ENCODE measurements at places on chromosomes 4 and X.

- peak; percentile 49 for DNase-seq
Measured at GRCh38 chrX:19670854-19671620, 155.7 kb upstream of the MAP3K15 start.

DNA sequence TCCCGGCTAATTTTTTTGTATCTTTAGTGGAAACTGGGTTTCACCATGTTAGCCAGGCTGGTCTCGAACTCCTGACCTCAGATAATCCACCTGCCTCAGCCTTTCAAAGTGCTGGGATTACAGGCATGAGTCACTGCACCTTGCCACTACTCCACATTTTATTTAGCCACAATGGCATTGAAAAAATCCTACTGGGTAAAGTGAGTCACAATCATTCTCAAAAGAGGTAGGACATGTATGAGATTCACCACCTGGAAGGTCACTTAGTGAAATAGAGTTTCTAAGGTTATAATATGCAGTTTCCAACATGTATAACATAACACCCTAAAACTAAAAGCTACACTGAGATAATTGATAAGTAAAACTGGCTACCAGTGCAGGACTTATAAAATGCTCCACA, 159.2 kb downstream of the BTC start:
- no peak for DNase-seq

DNA sequence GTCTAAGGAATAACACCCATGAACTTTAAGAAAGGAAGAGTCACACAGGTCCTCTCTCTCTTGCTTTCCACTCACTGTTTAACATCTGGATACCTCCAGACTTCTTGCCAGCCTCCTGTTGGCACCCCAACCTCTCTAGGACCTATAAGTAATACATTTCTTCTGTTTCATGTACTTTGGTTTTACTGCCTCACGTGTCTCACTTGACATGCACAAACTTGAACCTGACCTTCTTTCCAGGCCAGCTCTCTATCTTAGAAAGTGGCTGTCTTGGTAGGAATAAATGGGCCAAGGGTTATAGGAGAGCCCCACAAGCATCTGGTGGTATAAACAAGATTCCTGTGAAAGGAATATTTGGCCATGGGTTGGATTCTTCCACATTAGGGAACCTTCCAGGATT, 614.8 kb upstream of the AGA start:
- DNase-seq = no peak

DNA sequence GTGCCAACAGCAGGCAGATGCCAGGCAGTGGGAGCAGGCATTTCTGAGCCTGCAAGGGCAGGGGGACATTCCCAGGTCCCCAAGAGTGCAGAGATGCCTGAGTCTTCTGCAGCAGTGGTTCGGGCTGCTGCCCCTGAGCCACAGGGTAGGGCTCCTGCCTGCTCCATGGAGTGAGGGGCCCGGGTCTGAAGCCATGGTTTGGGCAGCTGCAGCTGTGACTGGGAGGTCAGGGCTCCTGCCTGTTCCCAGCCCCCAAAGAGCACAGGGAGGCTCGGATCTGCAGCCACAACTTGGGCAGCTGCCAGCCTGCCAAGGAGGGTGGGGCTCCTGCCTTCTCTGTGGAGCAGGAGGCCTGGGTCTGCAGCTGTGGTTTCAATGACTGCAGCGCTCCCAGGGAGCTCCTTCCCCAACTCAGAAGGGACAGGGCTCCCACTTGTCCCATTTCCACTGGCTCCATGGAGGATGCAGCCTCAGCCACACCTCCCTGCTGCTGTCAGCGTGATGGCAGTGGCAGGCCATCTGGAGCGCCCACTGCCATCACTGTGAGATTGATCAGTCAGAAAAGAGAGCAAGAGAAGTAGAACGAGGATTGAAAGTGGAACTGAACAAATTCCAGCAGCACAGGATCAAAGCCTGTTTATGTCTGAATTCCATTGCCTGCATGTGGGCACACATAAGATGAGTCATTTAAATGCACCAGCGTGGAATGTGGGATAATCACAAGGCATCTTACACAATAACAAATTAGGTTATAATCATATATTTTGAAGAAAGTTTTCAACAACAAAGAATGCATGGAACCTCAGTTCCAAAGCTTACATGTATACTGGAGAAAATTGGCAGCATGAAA, 93.1 kb upstream of the CXorf51A start:
- DNase-seq = no peak

GRCh38 chr4:11264841-11265240, 163.9 kb downstream of the HS3ST1 start:
- DNase-seq = no peak

GRCh38 chrX:98398542-98398941, 1514.8 kb downstream of the RPA4 start:
- DNase-seq = no peak

DNA sequence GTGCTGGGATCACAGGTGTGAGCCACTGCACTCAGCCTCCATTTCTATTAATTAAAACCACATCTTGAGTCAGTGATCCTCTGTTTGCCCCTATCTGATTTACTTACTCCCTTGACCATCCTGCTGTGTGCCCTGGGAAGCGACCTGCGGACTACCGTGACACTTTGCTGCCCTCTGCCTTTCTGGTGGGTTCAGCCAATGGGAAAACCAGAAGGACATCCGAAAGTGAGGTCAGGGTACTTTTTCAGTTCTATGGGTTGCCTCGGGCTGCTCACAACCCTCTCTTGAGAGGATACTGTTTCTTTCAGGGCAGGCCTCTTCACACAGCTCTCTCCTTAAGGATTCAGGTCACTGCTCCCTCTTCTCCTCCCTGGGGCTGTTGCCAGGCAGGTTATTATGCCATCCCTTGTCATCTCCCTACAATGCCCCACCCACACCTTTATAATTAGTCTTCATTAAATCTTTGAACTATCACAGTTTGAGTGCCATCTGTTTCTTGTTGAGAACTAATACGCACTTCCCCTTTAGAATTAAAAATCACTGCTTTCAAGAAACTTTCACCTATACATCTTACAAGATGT, 21.4 kb downstream of the PLAC8 start:
- no peak for DNase-seq

- DNase-seq = no peak
Measured at GRCh38 chrX:482702-483203, 96.0 kb upstream of the PPP2R3B start.
